ENCODE measurements at places on chromosomes 2 and 18. TPM values are rescaled to one million over a fixed set of nuclear protein-coding genes. Genes with fewer than 3 reads are reported as not detected.

Gene IL1R1
- 82.9 TPM for polyA plus RNA-seq

Gene LRRC30
- not detected for polyA plus RNA-seq

Gene SLC5A7
- polyA plus RNA-seq = 0.10 TPM

Gene CROCC2
- polyA plus RNA-seq = 3.5 TPM

Gene BCL2
- 8.8 TPM for polyA plus RNA-seq

Gene GGCX
- 34.5 TPM for polyA plus RNA-seq

Gene ITM2C
- polyA plus RNA-seq = 316 TPM

Gene GPBAR1
- polyA plus RNA-seq = 1.3 TPM

Gene MC4R
- polyA plus RNA-seq = 0.45 TPM

Gene GKN1
- not detected for polyA plus RNA-seq

Gene MFSD2B
- polyA plus RNA-seq = 3.9 TPM

GRCh38 chr18:9775178-9775577, 67.1 kb downstream of the RAB31 start:
- DNase-seq = no peak

DNA sequence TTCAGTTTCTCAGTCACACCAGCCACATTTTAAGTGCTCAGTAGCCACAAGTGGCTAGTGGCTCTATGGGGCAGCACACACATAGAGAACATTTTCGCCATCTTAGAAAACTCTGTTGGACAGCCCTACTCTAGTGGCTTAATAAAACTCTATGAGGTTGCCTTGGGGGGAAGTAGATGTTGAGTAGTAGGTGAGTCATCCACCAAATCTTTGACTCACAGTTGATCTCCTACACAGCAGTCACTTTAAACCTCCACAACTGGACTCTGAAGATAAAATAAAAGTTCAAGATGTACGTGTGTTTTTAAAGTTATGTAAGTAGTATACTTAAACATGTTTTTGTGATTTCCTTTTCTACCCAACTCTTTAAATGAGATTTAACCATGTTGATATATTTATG, 379.0 kb downstream of the SETBP1 start:
- DNase-seq = no peak

GRCh38 chr2:102206666-102207341, 20.0 kb downstream of the IL1RL2 start:
- DNase-seq = no peak

- DNase-seq = no peak
These were observed 48.3 kb upstream of the PLA2R1 start for GRCh38 chr2:160110674-160111239.

- DNase-seq = no peak
These were observed 8.0 kb upstream of the ITGB6 start for GRCh38 chr2:160207804-160208654.

- DNase-seq = no peak
These were observed 40.2 kb downstream of the EFEMP1 start for GRCh38 chr2:55883357-55883756.

GRCh38 chr2:30396436-30397232, 50.4 kb upstream of the LCLAT1 start:
- DNase-seq = no peak

- no peak for DNase-seq
These were observed 21.9 kb downstream of the SLC25A52 start for GRCh38 chr18:31738460-31739407.

DNA sequence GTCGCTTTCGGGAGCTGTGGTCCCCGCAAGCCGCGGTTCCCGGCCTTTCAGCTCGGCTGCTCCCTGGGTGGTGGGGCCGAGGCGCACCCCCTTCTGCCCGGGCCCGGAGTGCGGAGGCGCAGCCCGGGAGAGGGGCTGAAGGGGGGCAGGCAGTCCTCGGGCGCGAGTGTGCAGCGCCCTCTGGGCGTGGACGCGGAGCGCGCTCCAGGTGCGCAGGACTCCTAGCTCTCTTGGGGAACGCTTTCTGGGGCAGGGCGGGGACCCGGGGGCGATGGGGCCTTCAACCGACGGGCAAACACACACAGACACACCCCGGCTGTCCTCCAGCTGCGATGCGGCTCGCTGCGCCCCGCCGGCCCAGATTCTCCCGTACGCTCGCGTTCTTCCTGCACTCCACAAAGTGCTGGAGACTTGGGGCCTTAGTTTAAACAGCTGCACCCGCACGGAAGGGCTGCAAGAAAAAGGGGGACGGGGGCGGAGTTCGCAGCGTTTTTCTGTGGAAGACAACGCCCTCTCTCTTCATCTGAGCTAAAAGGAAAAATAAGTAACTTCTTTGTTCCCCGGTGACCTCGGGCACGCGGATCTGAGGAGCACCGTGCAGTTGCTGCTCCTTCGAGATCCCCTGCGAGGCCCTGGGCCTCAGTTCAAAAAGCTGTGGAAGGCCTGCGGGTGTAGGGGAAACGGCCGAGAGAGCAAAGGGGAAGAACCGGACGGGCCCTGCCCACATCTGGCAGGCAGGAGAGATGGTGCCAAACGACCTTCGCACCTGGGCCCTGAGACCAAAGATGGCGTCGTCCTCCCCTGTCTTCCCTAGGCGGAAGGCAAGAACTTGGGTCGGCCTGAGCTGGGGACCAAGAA, 593 bp upstream of the SDC1 start:
- DNase-seq = peak; percentile 84

DNA sequence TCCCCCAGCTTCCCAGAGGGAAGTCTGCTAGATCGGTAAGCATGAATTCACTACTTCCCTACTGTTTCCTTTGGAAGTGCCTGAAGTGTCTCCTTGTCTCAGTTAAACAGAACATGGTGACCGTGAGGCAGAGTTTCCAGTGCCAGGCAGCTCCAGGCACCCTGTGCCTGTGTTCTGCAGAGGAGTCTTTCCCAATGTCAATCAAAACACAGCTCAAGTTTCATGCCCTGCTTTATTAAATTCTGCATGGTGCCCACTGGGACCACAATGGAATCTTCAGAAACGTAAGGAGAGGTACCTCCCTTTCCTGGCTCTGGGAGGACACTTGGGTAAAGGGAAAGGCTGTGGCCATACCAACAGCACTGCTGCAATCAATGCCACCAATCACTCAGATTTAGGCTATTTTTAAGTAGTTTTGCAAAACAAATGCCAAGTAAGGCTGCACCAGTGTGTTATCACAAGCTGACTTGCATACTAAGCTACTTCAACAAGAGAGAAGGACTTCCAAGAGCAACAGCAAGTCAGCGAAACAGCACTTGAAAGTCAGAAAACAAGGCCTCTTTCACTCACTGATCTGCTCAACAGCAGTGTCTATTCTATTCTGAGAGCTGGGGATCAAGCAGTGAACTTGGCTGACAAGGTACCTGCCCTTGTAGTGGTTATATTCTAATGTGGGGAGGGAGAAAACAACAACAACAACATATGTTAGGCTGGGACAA, 14.9 kb downstream of the LPIN2 start:
- no peak for DNase-seq

DNA sequence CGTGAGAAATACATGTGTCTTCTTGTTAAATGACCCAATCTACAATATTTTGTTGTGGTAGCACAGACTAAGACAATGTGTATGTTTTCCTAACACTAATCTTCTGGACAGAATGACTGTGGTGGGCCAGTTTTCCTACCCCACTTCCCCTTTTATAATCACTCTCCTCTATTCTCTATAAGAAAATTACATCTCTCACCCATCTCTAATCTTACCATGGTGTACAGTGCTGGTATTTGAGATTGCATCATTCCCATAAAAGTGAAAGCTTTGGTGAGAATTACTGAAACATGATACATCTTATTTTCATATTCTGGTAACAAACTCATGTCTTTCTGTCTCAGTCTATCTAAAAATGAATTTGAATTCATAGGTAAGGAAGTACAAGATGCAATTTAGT, 40.5 kb downstream of the CAVIN2 start:
- no peak for DNase-seq

- DNase-seq = no peak
These were observed 769.7 kb downstream of the LRRTM4 start for GRCh38 chr2:76752506-76752905.

DNA sequence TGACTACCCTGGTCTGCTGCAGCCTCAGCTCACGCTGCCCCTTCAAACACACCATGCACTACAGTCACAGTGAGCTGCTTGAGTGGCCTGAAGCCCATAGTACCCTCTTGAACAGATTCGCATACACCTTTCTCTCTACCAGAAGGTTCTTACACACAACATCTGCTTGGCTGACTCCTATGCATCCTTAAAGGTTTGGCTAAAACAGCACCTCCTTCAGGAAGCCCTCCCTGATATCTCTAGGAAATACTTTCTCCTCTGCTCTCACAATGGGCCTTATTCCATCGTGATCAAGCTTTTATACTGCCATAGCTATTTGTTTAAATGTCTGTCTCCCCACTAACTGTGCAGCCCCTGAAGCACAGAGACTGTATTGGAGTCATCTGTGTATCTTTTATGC, 31.5 kb downstream of the TGFBRAP1 start:
- no peak for DNase-seq

- DNase-seq = no peak
These were observed 863 bp upstream of the SIX2 start for GRCh38 chr2:45009928-45010701.

- no peak for DNase-seq
These were observed 476 bp downstream of the GLB1L start for GRCh38 chr2:219244789-219245147.

- DNase-seq = no peak
These were observed 265.3 kb downstream of the SETBP1 start for GRCh38 chr18:44945888-44946401.

DNA sequence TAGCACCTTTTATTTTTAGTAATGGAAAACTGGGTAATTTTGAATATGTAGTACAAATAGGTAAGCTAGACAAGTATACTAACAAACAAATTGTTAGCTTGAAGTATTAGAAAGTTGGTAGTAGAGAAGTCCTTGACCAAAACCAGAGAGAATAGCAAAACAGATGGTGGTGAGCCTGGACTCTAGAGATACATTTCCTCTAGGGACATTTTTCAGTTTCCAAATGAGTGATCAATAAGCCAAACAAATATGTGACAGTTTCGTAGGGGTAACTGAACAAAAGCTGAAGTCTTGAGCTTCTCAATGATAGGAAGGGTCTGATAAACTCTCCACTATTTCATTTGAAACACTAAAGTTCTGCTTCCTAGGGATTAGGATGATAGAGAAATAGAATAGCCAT, 692.0 kb upstream of the FAM98A start:
- no peak for DNase-seq

GRCh38 chr2:55837073-55837472, 86.5 kb downstream of the EFEMP1 start:
- no peak for DNase-seq

GRCh38 chr18:76205906-76206305, 289.1 kb downstream of the ZNF516 start:
- no peak for DNase-seq

DNA sequence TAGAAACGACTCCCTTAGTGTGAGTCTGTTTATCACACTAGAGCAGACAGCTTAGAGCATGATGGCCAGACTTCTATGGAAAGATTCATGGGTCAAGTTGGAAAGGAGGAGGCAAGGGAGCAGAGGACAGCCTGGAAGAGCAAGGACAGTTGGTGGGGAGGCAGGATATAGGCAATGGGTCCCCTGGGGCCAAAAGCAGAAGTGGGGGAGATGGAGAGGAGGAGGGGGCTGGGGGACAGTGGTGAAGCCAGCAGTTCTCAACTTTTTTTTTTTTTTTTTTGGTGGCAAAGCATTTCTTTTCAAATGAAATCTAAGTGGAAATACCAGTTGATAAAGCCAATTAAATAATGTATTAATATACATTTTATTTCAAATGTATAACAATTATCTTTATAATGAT, 197.9 kb downstream of the HRH4 start:
- DNase-seq = no peak

GRCh38 chr2:40431600-40431955, 20.3 kb downstream of the SLC8A1 start:
- DNase-seq = no peak

DNA sequence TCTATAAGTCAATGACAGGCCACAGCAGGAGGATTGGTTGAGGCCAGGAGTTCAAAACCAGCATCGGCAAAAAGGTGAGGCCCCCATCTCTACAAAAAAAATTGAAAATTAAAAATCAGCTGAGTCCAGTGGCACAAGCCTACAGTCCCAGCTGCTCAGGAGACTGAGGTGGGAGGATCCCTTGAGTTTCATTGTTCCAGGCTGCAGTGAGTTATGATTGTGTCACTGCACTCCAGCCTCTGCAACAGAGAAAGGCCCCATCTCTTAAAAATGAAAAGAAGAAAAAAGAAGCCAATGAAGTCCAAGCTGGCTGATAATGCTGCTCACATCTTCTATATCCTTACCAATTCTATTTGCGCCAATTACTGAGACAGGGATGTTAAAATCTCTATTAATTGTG, 39.1 kb downstream of the MRPS5 start:
- no peak for DNase-seq

GRCh38 chr2:43727634-43728014, 46.2 kb upstream of the DYNC2LI1 start:
- DNase-seq = no peak

GRCh38 chr2:21774691-21775368, 651.1 kb downstream of the TDRD15 start:
- no peak for DNase-seq

DNA sequence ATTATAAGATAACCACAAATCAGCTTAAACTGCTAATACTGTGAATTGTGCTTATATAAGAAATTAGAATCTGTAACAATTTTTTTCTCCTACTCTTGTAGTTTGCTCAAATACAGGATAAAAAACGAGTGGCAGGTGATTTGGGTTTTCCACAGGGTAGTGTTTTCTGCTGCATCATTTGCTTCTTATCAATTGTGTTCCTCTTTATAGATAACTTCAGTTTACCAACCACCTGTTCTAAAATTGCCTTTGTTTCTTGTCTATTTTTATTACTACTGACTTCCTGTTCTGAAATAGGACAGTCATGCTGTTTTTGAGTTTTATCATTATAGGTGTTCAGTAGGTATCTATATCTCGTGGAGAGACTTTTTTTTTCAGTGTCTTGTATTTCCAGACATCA, 56.9 kb downstream of the MFSD6 start:
- DNase-seq = no peak

- peak; percentile 64 for DNase-seq
These were observed 44.3 kb downstream of the ZNF516 start for GRCh38 chr18:76450452-76451395.

- DNase-seq = no peak
These were observed 148.3 kb downstream of the ATL2 start for GRCh38 chr2:38228753-38229152.

DNA sequence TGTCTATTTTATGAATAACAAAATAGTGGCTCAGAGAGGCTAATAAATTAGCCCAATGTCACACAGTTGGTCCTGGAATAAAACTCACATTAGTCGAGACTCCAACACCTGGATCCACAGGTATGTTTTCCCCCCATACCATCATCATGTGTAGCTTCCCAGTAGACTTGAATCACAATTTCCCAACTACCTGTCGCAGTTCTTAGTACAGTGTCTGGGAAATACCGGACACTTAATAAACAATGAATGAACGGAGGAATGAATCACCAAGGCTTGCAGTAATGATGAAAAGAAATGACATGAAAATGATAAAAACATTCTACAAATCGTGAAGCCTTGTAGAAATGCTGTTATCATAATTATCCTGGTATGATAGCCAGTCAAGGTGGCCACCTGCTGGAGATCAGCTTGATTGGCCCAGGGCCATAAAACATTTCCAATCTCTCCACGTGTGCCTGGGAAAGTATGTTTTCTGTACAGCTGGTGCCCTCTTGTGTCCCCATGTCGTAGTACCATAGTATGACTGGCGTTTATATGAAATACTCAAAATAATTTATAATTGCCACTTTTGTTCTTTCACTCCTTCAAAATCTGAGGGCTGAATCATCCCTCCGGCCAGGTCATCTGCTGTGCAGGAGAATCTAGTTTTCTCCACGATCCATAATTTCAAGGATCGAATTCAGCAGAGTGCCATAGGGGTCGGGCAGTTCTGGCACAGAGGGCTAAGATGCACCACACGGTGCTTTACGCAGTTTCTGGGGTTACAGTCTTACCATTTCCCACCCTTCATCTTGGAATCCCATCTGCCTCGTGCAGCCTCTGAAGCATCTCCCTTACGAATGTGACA, 95.4 kb downstream of the LAMA1 start:
- peak; percentile 32 for DNase-seq

Measured in right lung (tissue), 10 donors.